Central memory CD8-positive, alpha-beta T cell (primary cell): ENCODE measurements at places on chromosomes 7 and 10.

- no peak for DNase-seq
Observed at GRCh38 chr10:123021517-123021916, 12.7 kb downstream of the ACADSB start.

GRCh38 chr10:45155784-45156183 is 155.1 kb downstream of the ZNF22 start:
- DNase-seq: no peak

DNA sequence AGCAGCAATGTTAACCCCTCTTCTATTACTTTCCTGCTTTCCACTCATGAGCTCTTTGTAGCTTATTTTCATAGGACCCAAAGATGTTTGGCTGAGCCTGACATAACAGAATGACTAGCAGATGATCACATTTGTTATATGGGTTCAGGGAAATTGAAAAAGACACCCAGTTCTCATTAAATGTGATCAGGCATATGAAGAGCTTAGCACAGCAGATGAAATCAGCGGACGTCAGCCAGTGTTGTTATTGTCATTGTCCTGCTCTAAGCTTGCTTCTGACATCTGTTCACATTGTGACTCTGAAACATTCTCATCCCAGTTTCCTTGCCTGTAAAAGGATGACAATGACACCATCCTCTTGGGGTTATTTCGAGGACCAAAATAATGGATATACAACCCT is 43.5 kb downstream of the FAM241B start:
- DNase-seq: no peak

- DNase-seq: no peak
Observed at GRCh38 chr10:8216893-8217292, 162.4 kb downstream of the GATA3 start.

DNA sequence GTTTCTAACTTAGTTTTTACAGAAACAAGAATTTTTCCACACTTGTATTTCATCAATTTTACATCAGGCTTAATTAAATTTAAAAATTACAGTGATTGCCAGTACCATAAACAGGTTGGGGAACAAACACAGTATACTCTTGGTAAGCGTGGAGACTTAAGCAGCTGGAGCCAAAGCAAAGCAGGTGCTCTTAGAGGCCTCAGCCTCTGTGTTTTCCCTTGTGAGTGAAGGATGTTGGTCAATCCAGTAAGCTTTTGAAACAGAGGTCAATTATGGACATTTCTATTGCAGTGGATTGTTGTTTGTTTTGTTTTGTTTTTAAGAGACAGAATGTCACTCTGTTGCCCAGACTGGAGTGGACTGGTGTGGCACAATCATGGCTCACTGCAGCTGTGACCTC is 100.6 kb upstream of the CELF2 start:
- no peak for DNase-seq

DNA sequence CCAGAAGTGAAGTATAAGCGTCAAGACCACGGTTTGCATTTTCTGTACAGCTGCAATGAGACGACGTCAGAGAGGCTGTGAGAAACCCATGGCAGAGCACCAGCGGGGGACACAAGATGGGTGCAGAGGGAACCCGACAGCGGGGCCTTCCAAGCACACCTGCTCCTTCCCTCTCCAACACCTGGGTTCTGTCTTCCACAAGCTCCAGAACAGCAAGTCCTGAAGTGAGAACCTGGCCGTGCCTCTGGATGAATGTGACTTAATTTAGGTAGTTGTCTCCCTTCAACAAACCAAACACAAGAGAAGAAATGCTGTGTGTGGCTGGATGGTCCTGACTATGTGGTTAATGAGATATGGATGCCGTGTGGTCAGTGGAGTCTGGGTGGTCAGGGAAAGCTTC is 76.1 kb downstream of the ADAM12 start:
- no peak for DNase-seq

DNA sequence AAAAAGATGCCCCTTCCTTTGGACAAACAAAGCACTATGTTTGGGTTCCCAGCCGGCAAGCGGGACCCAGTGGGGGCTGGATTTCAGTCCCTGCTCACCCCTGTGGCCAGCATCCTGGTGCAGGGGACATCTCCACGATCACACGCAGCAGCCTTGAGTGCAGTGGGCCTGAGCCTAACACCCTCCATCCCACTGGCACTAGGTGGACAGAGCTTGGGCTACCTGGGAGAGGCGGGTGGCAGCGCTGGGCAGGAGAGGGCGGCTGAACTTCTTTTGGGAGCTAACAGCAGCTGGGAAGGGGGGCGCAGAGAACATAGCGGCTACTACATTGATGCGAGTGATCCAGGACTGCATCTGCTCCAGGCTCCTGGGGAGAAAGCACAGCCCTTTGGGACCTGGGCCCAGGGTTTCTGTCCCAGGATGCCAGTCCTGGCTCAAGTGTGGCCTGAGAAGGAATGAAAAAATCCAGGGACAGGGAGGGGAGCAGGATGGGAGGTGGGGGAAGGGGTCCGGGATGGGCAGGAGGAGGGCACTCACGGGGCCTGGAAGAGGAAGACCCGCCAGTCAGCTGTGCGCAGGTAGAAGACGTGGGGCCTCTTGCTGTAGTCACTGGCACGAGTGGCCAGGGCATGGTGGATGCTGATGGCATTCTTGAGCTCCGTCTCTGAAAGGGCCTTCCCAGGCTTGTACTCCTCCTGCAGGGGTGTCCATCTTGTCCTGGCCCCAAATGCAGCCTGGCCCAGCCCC is 9.0 kb downstream of the NFKB2 start:
- no peak for DNase-seq

GRCh38 chr7:148799893-148800555 is 84.1 kb downstream of the EZH2 start:
- DNase-seq: no peak

DNA sequence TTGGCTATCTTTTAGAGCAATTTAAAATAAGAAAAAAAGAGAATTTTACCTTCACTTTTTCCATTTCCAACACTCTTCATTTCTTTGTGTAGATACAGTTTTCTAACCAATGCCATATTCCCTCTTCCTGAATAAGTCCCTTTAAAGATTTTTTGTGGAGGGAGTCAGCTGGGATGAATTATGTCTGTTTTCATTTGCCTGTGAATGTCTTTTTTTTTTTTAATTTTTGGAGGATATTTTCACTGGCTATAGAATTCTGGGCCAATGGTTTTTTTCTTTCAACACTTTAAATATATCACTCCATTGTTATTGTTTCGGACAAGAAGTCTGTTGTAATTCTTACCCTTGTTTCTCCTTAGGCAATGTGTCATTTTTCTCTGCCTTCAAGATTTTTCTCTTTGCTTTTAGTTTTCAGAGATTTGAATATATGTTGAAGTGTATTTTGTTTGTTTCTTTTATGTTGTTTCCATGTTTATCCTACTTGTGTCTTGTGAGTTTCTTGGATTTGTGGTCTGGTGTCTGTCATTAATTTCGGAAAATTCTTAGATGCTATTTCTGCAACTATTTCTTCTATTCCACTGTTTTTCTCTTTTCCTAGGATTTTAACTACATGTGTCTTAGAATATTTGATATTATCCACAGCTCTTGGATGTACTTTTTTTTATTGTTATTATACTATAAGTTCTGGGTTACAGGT is 20.0 kb upstream of the CXCL12 start:
- no peak for DNase-seq

GRCh38 chr10:102602272-102603045 is 41.8 kb upstream of the TRIM8 start:
- no peak for DNase-seq

GRCh38 chr10:1199345-1199673 is 143.1 kb downstream of the WDR37 start:
- no peak for DNase-seq

GRCh38 chr7:46654546-46655443 is 733.7 kb upstream of the IGFBP3 start:
- no peak for DNase-seq

DNA sequence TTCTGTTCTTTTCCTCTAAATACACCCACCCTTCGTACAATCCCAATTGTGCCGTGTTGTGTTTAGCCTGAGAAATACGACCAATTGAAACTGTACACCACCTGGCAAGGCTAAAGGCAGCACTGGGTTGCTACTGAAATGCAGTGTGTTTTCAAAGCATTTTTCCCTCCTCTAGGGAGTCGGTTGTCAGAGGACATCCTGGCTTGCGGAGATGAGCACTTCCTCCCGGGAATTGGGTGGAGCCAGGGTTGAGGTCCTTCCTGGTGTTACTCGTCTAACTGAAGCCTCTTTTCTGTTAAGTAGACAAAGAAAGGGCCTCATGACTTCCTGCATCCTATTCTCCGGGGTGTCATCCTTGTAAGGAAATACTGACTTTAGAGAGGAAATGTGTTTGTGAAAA is 133.5 kb downstream of the MTPAP start:
- no peak for DNase-seq

GRCh38 chr7:142436601-142437000 is 178.7 kb upstream of the PRSS58 start:
- no peak for DNase-seq

DNA sequence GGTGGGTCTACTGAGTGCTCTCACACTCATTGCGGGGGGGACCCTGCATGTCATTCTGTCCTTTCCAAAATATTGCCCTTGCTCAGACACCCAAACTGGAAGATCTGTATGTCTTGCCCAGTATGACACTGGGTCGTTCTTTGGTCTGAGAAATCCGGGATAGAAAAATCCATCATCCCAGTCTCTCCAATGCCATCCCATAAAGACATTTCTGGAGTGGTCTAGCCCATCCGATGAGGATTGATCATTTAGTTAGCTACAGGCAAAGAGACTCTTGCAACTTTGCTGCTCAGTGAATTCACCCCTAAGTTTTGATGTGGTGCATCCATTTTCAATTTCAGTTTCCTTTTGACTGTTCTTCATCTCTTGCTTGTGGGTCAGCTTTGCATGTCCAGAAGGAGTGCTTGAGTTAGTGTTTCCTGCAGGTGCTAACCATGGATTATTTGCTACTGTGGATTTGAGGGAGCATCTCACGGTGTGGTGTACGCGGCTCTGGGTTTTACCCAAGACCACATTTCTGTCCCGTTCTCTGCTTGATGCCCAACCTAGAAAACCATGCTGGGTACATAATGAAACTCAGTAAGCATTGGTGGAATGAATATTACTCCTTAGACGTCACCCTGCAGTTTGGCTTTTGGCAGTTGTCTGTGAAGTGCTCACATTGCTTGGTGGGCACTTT is 247.0 kb upstream of the MKI67 start:
- no peak for DNase-seq

- no peak for DNase-seq
Observed at GRCh38 chr7:118836933-118837332, 612.4 kb downstream of the ANKRD7 start.

- DNase-seq: no peak
Observed at GRCh38 chr10:86103391-86104101, 263.0 kb downstream of the GRID1 start.

- no peak for DNase-seq
Observed at GRCh38 chr7:19373334-19373733, 228.1 kb upstream of the FERD3L start.

DNA sequence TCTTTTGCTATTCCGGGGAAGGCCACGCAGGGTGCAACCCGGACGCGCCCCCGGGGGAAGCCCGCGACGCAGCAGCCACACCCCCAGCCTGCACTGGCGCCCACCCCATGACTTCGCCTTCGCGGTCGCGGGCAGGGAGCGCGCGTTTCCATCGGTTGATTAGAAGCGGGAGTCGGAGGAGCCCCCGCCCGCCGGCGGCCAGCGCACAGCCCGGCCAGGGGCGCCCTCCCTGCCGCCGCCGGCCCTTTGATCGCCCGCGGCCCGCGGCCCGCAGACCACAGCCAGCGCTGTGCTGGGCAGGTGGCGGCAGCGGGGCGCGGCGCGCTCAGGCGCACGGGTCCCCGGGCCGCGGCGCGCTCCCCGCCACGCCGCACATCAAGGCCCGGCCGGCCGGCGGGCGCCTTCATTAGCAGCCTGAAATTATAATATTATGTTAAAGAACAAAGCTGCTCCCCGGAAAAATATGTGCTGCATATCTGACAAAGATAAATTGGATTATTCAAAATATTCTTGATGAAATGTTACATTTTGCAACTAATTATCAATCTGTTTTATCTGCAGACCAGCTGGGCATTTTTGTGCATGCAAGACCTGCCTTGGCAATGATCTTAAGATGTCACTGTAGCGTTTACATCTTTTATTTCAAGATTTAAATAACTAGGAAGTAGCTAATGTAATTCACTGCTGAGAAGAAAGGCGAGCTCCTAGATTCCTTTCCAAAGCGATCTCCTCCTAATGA is 160.7 kb upstream of the MKI67 start:
- DNase-seq: no peak

- no peak for DNase-seq
Observed at GRCh38 chr7:27167916-27168264, 2.6 kb upstream of the HOXA9 start.

DNA sequence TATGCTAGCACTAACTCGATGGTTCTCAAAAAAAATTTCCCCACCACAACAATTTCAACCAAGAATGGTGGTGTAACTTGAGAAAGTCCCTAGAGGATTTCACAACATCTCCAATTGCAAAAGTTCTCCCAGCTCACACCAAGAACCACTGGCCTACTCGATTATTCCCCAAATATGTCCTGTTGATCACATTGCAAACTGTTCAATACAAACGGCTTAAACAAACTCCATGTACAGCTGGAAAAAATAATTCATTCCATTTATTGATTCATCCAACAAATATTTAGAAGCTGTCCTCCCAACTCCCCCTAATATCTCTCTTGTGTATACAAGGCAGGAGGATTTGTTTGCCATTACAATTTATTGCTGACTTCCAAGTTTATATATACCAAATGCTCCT is 19.1 kb downstream of the TMEM176B start:
- no peak for DNase-seq

- DNase-seq: no peak
Observed at GRCh38 chr10:10785627-10786026, 232.0 kb upstream of the CELF2 start.

GRCh38 chr7:69309601-69310000 is 288.7 kb upstream of the AUTS2 start:
- DNase-seq: no peak
